Fibroblast of the aortic adventitia (primary cell): ENCODE measurements at places on chromosomes 1 and 21. TPM values are rescaled to one million over a fixed set of nuclear protein-coding genes. Genes with fewer than 3 reads are reported as not detected.

Gene PIAS3
- total RNA-seq: 6.4 and 24.6 TPM in 2 replicates

Gene OR6P1
- total RNA-seq: not detected in 2 replicates

Gene VSIG8
- total RNA-seq: not detected in 2 replicates

Gene TMEM52
- total RNA-seq: 0.72 TPM in 1 of 2 replicates, not detected in the other

Gene HES2
- 0.09 and 0.65 TPM in 2 replicates for total RNA-seq

Gene PRAMEF27
- not detected in 2 replicates for total RNA-seq

DNA sequence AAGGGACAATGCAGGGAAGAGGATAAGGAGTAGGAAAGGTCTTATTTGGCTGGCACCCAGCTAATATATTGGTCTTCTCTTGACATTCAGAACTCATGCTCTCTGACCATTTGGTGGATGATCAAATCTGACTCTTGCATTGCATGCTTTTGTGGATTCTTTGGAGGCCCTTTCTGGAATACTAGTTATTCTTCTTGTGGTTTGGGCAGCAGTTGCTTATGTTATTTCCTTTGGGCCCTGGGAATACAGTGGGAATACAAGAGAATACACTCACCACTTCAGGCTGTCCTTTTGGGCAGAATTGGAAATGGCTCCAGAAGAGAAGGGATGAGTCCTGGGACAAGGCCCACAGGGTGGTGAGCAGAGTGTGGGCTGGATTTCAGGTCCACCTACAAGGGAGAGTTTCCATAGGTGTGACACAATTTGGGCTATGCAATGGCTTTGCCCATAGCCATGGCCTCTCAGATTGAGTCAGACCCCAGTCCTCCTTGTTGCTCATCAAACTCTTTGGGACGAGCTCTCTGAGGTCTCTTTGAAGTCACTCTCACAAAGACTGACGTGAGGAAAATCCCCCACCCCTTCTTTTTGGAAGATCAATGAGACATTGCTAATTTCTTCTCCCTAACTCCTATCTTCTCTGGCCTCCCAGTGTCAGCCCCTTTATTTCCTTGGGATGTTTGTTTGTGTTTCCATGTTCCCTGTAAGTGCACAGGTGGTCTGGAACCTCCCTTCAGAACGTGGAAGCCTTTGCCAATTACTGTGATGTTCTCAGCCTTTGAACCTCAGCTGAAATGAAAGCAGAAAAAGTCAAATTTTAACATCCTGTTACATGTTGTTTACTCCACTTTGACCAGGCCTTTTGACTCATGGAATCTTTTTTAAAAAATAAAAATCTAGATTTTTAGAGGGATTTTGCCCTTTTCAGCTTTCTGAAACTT lies 19.4 kb downstream of the HSD11B1 start:
- peak; percentile 31 for DNase-seq

DNA sequence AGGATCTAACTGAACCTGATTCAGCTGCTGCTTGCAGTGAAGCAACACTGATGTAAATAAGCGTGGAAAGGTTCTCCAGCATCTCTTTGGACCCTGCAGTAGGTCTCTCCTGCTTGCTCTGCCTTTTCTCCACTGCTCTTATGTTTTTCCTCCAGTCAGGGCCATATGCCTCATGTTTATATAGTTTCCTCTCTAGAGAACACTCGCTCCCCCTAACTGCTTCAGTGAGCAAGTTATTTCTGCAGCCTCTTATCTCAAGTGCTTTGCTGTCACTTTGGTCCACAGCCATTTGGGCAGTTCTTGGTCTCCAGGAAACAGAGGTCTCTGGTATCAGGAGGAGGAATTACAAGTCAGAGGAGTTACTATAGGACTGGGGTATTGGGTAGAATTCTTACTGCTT lies 5.3 kb downstream of the PRUNE1 start:
- peak; percentile 87 for DNase-seq

- DNase-seq: no peak
Measured at GRCh38 chr1:165644064-165644735, 13.2 kb downstream of the MGST3 start.

DNA sequence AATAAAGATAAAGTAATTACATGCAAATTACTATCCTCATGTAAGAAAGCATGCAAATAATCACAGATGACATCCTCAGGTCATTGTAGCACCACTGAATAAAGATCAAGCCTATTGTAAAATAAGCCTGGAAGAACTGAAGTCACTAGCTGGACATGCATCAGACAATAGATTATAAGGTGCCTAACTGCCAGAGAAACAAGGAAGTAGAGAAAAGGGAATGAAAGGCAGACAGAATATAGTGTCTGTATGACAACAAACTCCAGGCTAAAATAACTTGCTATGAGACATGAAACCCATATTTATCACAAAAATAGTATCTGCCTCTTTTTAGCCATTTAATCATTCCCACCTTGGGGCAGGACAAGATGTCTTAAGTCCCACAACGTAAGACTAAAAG lies 108.7 kb downstream of the ENAH start:
- DNase-seq: no peak

- DNase-seq: no peak
Measured at GRCh38 chr1:10171995-10172669, 38.2 kb upstream of the KIF1B start.

DNA sequence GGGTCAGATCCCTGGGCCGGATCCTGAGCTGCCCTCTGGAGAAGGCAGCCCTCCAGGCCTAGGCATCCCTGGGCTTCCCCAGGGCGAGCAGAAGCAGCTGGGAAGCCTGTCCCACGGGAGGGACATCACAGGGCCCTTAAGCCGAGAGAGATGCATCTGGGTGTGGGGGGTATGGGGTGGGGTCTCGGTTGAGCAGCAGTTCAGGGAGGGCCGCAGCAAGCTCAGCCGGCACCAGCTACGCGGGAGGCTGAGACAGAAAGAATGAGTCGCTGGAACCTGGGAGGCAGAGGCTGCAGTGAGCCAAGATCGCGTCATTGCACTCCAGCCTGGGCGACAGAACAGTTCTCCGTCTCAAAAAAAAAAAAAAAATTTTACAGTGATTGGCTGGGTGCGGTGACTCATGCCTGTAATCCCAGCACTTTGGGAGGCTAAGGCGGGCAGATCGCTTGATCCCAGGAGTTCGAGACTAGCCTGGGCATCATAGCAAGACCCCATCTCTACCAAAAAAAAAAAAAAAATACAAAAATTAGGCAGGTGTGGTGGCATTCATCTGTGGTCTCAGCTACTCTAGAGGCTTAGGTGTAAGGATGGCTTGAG lies 37.7 kb downstream of the RRP1 start:
- DNase-seq: peak; percentile 65

DNA sequence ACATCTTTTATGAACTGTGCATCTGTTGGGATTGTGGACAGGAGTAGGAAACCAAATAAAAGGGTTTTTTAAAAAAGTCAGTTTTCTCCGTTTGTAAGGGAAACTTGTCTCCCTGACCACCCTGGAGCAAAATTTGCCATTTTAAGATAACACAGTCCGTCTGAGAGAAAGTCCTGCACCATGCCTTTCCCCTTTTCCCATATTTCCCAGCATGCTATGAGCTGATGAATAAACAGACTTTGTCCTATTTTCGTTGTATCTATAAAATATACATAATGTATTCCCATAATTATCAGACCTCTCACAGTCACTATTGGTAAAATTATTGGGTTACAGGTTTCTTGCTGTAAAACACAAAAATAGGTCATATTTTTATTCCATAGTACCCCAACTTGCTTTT lies 1.7 kb upstream of the AKT3 start:
- no peak for DNase-seq

DNA sequence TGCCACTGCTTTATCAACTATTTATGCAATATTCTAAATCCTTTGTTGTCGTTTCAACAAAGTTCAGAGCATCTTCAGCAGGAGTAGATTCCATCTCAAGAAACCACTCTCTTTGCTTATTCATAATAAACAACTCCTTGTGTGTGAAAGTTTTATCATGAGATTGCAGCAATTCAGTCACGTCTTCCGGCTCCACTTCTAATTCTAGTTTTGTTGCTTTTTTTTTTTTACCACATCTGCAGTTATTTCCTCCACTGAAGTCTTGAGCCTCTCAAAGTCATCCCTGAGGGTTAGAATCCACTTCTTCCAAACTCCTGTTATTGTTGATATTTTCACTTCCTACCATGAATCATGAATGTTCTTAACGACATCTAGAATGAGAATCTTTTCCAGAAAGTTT lies 14.8 kb upstream of the ETS2 start:
- DNase-seq: no peak

GRCh38 chr1:8162168-8162567 lies 136.1 kb upstream of the ERRFI1 start:
- DNase-seq: no peak

DNA sequence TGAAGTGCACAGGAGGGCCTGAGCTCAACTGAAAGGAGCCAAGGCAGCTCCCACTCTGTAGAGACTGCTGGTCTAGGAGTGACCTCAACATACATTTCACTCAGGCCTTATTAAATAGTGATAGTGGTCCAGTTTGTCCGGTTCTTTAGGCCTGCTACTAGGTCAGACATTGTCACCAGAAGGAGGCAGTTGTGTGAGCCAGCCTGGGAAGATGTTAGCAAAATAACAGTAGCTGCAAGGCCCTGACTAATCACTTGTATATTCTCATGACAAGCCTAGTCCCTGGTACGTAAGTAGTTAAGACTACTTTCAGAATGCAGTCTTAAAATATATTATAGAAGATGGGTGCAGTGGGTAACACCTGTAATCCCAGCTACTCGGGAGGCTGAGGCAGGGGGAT lies 264.0 kb upstream of the CAMK1G start:
- no peak for DNase-seq

- DNase-seq: peak; percentile 80
Measured at GRCh38 chr1:172585348-172585747, 52.4 kb downstream of the SUCO start.

GRCh38 chr1:204572923-204573922 lies 57.0 kb downstream of the MDM4 start:
- DNase-seq: no peak

GRCh38 chr1:76038287-76039004 lies 36.1 kb upstream of the ST6GALNAC3 start:
- DNase-seq: no peak

DNA sequence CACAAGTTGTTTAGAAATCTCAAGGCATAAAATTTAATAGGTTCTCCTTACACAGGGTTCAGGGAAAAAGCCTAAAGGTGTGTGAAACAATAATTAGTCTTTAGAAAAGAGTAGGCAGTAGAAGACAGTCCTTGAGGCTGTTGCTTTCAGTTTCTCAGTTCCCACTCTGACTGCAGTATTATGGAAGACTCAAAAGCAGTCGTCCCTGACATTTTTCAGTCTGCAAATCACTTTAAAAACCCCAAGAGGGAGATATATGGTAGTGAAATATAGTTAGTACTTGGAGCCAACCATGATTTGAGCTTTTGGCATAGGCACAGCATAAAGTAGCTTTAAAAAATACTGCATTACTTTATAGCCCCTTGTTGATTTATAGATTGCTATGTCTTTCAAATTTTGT lies 299.7 kb downstream of the OLFM3 start:
- no peak for DNase-seq

DNA sequence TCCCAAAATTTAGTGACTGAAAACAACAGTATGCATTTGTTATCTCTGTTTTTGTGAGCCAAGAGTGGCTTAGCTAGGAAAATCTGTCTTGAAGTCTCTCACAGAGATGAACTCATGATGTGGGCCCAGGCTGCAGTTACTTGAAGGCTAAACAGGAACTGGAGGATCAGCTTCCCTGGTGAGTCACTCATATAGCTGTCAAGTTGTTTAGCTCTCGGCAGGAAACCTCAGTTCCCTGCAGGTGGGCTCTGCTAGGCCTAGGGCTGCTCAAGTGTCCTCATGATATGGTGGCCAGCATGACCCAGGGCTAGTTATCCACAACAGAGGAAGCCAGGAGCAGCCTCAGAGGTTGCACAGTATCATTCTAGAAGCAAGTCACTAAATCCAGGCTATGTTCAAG lies 30.2 kb upstream of the DDX59 start:
- DNase-seq: peak; percentile 42

DNA sequence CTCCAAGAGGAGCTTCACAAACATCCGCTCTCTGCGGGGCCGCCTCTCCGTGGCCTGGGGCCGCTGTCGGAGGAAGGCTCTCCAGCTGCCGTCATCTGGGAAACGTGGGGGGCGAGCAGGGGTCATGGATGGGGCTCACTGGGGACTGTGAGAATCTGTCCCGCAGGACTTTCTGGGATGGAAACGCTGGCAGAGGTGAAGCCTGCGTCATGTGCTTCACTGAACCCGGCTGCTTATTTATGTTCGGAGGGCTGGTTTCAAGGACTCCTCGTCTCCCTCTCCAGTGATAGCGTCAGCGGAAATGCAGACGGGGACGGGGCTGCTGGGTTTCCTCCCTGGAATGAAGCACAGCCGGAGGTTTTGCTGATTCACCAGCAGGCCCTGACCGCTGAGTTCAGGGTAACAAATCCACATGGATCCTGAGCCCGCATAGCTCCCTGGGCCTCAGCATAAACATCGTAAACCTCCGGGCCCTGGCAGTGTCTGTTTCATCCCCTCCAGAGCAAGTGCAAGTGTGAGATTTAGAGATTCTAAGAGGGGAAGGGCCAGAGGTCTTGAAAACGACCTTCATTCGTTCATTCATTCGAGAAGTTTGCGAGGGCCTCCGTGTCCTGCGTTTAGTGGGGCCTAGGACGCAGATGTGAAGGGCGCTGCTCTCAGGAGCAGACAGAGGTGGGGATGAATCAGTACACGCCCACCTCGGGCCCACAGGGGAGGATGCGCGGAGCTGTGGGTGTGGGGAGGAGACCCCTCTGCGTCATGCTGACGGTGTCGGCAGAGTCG lies 7.0 kb upstream of the POFUT2 start:
- peak; percentile 97 for DNase-seq

DNA sequence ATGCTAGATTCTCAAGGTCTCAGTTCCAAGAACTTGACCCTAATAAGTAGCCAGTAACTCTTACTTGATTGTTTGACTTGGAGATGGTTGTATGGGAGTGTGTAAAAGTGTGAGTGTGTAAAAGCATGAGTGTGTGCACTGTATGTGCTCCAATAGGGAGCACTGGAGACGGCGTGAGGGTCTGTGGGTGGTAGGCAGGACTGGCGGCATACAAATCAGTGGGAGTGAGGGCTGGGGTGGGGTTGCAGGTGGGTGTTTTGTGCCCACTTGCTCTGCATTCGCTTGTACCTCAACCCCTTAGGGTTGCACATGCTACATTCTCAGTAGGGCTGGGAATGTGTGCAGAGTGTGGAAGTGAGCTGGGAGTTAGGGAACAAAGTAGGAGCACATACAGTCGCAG lies 79.5 kb upstream of the CD34 start:
- DNase-seq: no peak

- peak; percentile 8 for DNase-seq
Measured at GRCh38 chr1:221174330-221174993, 295.2 kb downstream of the HLX start.

- DNase-seq: peak; percentile 69
Measured at GRCh38 chr1:234955107-234955731, 173.4 kb downstream of the TOMM20 start.

DNA sequence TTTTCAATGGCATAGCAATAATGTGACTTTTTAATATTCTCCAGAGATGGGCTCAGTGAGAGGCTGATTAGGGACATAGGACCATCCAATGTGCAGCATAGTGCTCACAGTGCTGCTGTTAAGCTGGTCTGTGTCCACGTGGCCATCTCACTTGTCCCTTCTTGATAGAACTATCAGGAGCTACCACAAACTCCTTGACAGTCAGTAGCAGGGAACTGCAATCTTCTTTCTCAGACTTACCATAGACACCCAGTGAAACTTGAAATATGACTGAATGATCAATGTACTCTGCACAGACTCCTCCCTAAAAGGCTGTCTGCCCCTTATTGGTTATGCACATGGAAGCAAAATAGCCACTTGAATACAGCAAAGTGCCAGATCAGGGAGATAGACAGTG lies 64.5 kb upstream of the WARS2 start:
- DNase-seq: no peak
